ENCODE measurements at places on chromosomes 1 and 21. TPM values are rescaled to one million over a fixed set of nuclear protein-coding genes. Genes with fewer than 3 reads are reported as not detected.

DNA sequence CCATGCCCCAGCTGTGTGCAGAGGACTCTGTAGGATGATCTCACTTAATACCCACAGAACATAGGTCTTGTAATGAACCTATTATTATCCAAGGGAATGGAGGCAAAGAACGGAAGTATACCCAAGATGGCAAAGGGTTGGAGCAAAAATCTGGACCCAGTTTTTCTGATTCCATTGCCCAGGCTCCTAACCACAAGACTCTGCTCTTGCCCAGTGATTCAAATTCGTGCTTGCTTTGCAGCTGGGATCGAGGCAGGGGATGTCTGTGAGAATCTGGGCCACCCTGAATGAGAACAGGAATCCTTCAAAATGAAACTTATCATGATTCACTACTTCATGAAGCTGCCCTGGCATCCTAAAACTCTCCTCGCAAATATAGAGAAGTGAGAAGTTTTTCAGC lies 97.5 kb upstream of the KCNJ6 start:
- no peak for DNase-seq

GRCh38 chr1:170221031-170221430 lies 75.3 kb downstream of the NTMT2 start:
- DNase-seq, result no peak

DNA sequence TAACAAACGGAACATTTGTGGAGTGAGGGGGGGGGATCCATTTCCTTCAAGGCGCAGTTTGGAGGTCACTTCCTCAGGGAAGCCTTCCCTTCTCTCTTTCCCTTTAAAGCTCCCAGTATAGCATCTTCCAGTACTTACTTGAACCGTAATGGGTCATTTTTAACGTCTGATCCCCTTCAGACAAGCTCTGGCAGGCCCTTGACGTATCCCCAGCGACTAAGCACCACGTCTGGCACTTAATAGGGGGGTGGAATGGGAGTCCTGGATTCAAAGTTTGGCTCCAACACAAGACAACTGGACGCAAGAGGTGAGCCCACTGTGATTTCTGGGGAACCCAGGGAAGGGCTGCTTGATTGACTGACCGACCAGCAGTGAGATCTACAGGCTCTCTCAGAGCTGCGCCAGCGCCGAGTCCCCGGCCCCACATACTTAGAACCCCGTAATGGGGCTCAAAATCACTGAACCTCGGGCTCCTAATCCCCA lies 441 bp downstream of the YARS1 start:
- DNase-seq, result no peak

- DNase-seq, result no peak
These were observed 283.2 kb upstream of the LRRC7 start for GRCh38 chr1:69284508-69284907.

DNA sequence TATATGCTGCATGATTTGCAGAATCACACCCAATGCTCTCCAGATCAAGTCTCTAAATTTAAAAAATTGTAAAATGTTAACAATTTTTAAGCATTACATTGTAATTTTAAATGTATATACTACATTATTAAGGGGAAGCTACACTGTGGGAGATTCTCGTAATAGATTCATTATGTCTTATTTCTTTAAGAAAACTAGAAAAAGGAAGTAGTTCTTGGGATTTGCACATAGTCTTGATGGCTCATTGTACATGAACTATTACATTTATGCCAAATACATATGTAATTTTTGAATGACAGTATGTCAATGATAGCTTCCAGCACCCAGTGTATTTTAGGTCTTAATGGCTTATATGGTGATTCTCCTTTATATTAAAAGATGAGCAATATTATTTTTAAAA lies 250.3 kb downstream of the PTPRC start:
- no peak for DNase-seq

DNA sequence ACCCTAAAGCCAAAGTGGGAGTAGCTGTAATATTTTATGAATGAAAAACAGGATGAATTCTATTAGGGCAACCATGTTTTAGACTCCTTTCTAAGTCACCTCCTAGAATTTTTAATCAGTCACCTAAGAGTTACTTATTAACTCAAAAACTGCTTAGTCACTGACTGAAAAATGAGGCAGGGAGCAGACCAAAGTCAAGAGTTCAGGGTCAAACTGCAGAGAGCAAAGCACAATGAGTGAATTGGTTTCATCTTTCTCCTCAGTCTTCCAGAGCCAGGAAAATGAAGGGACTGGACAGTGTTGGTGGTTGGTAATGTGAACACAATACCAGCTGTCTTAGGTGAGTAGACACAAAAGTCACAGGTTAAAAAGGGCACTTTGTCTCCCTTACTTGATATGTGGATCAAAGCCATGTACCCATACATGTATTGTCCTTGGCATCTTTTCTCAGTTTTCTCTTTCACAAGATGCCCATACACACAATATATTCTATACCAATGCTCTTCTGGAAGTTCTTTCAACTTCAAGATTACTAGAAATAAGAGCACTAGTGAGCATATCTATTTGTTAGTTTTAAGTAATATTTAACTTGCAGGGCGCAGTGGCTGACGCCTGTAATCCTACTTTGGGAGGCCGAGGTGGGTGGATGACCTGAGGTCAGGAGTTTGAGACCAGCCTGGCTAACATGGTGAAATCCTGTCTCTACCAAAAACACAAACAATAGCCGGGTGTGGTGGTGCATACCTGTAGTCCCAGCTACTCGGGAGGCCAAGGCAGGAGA lies 42.2 kb downstream of the ATP1B1 start:
- no peak for DNase-seq

GRCh38 chr1:166490437-166490991 lies 323.7 kb upstream of the FAM78B start:
- DNase-seq, result peak; percentile 68

GRCh38 chr21:36097427-36098181 lies 27.8 kb downstream of the CBR1 start:
- no peak for DNase-seq

GRCh38 chr1:205604059-205604458 lies 27.8 kb downstream of the ELK4 start:
- no peak for DNase-seq

- no peak for DNase-seq
These were observed 41.6 kb upstream of the SEC16B start for GRCh38 chr1:178011465-178011828.

DNA sequence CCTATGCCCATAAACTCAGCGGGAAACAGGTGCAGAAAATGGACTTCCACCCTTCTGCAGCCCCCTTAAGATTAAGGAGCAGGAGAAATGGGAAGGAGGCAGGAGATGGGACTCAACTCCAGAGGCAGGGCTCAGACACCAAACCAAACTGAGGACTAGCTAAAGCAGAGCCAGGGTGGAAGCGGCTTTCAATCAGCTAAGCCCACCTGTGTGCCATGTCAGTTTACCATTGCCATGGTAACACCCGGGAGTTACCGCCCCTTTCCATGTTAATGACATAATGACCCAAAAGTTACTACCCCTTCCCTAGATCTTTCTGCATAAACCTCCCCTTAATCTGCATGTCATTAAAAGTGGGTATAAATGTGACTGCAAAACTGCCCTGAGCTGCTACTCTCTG lies 653.5 kb downstream of the PTPRU start:
- DNase-seq, result no peak

Gene OPRD1
- not detected for total RNA-seq

Gene CHI3L1
- total RNA-seq, result 8.6 TPM

Gene VSIG8
- not detected for total RNA-seq

Gene CBR3
- total RNA-seq, result 1.4 TPM

Gene KCNE2
- not detected for total RNA-seq

Gene PSRC1
- total RNA-seq, result 8.7 TPM

All from spleen (tissue), 13 donors.